ENCODE measurements at places on chromosomes 11 and 22. TPM values are rescaled to one million over a fixed set of nuclear protein-coding genes. Genes with fewer than 3 reads are reported as not detected.
A peak's percentile ranks its signal among the peaks of the same experiment; 100 is the strongest.

GRCh38 chr11:77409046-77409445 lies 64.8 kb downstream of the PAK1 start:
- DNase-seq, result no peak

- no peak for DNase-seq
Measured at GRCh38 chr11:109756951-109757350, 335.0 kb downstream of the C11orf87 start.

DNA sequence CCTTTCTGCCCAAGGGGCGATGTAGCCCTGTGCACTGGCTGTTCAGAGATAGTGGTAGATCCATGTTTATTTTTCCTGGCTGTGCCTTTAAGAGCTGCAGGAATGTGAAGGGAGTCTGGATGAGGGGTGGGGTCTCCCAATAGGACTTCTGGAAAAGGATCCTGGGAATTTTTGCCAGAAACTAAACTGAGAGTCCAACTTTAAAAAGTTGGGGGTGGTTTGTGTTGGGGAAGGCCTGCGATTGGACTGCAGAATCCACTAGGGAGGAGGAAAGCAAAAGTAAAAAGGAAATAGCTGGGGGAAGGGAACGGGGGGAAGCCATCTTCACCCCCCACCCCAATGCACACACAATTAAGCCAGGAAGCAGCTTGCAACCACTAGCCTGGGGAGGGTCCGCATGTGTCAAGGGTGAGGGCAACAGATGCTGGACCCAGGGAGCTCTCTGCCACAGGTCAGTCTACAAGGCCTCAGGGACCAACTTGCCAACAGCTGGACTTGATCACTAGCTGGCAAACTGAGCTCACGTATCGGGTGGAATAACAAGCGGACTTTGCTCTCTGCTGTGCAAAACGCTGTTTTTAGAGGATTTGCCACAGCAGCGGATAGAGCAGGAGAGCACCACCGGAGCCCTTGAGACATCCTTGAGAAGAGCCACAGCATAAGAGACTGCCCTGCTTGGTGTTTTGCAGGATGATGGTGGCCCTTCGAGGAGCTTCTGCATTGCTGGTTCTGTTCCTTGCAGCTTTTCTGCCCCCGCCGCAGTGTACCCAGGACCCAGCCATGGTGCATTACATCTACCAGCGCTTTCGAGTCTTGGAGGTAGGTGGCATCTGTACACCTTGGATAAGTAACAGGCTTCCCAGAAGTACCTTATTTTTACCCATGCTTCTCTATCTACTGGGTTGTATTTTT lies at the start of gene OLFML1:
Gene OLFML1, plus strand, starts transcription at position 321 of the 912 bp plus-strand sequence. Its CDS starts 370 bp downstream, at position 691.
- no peak for DNase-seq

- DNase-seq, result peak; percentile 94
Measured at GRCh38 chr11:844693-845644, 2.3 kb downstream of the TSPAN4 start.

GRCh38 chr11:66557733-66558326 lies 10.6 kb downstream of the CTSF start:
- DNase-seq, result no peak

DNA sequence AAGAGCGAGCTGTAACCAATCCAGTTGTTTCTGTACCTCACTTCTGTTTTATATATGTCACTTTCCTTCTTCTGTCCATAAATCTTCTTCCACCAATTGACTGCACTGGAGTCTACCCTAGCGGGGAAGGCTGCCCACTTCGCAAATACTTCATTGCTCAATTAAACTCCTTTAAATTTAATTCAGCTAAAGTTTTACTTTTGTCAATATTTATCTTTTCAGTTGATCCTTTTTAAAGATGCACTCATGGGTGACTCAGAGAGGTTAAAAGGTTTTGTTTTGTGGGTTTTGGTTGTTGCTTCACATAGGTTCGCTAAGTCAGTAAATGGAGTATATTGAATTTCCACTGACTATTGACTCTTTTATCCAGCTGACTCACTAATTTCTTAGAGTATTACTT lies 597.2 kb downstream of the DLG2 start:
- no peak for DNase-seq

GRCh38 chr22:35301372-35301874 lies 1.7 kb downstream of the TOM1 start:
- peak; percentile 84 for DNase-seq

DNA sequence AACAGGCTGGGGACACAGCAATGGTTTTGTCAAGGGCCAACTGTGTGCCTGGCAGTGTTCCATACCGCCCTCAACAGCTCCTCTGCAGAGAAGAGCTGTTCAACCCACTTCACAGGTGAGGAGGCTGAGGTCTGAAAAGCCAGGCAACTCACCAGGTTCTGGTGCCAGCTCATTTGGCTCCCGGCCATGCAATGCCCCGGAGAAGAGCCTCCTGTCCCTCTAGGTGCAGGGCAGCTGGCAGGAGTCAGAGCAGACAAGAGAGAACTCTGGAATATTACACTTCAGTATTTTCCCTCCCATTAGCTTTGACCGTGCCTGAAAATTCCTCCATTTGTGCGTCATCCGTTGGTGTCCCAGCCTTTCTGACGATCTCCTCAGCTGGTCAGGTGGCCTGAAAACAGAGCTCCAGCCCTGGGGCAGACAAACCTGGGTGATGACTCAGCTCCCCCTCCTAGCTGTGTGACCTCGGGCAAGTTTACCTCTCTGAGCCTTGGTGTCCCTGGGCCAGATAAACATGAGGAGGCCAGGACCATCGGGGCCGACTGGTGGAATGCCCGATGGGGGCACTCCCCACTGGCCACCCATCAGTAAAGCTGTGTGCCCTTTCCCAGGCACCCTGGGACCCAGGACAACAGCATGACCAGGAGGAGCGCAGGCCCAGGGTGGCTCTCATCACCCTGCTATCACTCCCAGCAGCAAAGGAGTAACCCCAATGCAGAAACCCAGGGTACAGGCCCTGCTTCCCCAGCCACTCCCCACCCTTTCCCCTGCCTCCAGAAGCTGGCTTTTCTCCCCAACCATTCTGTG lies 9.6 kb upstream of the C1QTNF6 start:
- peak; percentile 76 for DNase-seq

GRCh38 chr22:43227239-43227630 lies 40.3 kb upstream of the TTLL12 start:
- no peak for DNase-seq

- DNase-seq, result no peak
Measured at GRCh38 chr11:104705490-104706190, 192.6 kb downstream of the CASP12 start.

- DNase-seq, result no peak
Measured at GRCh38 chr11:2107941-2108630, 31.1 kb downstream of the IGF2 start.

- DNase-seq, result no peak
Measured at GRCh38 chr11:102810950-102811660, 13.1 kb upstream of the MMP1 start.

DNA sequence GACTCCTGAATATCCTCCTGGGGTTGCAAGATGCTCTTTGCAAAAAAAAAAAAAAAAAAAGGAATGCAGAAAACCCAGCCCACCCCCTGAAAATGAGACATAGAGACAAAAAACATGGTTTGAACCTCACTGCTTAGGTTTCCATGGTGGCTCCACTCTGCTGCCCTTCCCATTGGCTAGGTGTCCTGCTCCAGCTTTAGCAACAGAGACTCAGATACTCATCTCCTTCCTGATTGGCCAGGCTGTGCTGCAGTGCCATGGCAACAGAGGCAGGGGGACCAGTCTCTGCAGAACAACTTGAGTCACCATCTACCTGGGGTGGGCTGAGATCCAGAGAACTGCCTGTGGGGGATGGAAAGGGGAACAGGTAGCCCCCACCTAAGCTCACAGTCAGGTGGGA lies 17.4 kb upstream of the YWHAH start:
- DNase-seq, result no peak

DNA sequence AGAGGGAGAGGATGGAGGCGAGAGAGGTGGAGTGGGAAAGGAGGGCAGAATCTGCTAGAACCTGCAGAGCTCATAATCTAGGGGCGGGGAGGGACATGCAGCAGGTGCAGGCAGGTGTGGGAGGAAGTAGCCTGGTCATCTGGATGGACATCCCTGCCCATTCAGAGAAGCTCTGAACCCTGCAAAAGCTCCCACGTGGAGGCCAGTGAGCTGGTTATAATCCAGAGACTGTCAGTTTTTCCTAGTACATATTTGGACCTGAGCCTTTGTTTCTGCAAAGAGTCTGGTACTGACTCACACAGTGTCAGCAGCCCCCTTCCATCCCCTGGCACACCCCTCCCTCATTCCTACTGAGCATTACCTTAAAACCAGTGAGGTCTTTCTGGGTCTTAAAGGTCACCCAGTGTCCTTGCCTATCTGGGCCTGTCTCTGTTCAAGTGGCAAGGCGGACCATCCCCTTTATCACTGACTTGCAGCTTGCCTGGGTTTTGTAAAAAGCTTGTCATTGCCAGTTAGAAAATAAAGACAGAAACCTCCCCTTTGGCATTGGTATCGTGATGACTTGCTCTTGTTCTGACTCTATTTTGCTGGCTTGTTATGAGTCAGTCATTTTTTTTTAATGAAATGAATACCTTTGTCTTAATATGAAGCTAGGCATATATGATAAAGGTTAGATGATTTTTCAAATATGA lies 26.1 kb downstream of the PTPRJ start:
- no peak for DNase-seq

DNA sequence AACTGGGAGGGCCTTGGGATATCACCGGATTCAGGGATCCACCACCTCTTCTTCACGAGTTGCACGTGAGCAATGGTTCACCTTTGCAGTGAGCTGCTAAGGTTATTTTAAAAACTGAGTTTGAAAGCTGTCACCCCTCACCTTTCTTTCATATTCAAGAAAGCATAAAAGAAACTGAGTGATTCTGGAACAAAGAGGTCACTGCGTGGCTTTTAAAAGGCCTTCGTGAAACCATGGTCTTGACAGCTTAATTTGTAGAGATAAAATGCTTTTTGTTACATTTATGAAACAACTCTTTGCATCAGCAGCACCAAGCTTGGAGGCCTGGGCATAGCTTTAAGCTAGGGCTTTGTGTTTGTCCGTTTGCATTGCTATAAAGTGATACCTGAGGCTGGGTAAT lies 101.4 kb upstream of the NECTIN1 start:
- DNase-seq, result no peak

DNA sequence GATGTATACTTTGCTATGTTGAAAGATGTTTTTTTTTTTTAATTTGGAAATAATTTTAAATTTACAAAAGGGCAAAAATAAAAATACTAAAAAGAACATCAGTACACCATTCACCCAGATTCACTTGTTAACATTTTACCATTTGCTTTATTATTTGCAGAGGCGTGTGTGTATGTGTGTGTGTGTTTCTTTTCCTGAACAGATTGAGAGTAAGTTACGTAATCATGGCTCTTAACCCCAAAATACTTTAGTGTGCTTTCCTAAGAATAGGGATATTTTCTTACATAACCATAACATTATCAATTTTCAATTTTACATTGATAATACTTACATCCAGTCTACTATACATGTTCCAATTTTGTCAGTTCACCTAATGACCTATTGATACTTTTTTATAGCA lies 91.5 kb upstream of the HORMAD2 start:
- DNase-seq, result no peak

DNA sequence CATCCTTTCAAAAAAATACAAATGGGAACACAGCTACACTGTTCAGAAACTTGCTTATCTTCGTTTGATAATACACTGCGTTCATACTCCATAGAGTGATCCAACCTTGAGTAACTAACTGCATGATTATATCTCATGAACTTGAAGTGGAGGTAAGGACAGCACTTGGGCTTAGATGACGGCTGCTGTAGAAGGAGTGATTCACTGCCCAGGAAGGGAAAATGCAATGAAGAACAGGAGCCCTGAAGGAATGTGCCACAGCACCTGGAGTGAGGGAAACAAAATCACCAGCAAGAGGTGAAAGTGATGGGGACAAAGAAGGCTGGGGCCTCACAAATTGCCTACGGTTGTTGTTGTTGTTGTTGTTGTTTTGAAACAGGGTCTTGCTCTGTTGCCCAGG lies 44.1 kb upstream of the SC5D start:
- DNase-seq, result no peak

DNA sequence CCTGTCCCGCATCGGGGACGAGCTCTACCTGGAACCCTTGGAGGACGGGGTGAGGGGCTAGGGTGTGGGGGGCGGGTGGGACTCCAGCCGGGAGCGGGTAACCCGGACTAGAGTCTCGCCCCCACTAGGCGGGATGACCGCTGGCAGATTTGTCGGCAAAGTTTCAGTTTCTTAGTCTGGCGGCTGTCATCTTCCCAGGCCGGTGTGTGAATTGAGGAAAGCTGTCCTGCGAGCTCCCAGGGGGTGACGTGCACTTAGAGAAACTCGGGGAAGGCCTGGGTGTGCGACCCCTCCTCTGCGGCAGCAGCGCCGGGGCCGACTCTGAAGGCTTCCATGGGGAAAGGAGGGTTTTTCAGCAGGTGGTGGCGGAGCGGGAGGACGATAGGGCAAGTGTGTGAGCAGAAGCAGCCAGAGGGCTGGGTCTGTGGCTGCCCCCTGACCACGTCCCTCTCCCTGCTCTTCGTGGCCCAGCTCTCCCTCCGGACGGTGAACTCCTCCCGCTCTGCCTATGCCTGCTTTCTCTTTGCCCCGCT lies 463 bp downstream of the RAD9A start:
- DNase-seq, result no peak

GRCh38 chr11:58998480-58999290 lies 59.4 kb downstream of the GLYATL1 start:
- no peak for DNase-seq

Gene CCDC81
- 0.38 TPM for total RNA-seq

Gene GGT1
- total RNA-seq, result 131 TPM

Gene INPP5J
- total RNA-seq, result 4.5 TPM

Gene CDKN1C
- total RNA-seq, result 42.1 TPM

Gene GNAZ
- total RNA-seq, result 3.0 TPM

Gene OR52H1
- 0.90 TPM for total RNA-seq
